NCI-H460 (cell line): ENCODE measurements at places on chromosomes 16 and 17.

- no peak for DNase-seq
Measured at GRCh38 chr17:50632637-50633036, 2.0 kb upstream of the ABCC3 start.

GRCh38 chr16:56764835-56765234, 34.9 kb downstream of the NUP93 start:
- DNase-seq: no peak

DNA sequence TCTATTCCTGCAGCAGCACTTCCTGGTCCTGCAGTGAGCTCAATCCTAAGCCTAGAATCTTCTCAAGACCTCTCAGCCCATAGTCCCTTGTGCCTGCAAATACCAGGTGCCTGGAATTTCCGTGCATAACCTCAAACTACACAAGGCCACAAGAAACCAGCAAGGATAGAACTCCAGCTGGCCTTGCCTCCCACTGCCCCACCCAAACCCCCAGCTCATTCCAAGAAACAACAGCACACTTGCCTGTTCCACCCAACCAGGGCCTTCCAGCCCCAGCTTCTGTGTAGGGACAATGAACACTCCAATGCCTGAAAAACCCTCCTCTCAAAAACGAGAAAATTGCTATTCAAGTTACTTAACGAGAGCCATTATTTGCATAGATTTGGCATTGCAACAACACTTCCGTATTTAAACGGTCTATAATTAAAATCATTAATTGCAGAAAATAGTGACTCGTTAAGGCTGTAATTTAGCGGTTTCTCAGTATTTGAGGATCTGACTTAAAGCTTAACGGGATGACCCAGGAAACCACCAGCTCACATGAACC, 147.0 kb downstream of the C16orf78 start:
- no peak for DNase-seq

DNA sequence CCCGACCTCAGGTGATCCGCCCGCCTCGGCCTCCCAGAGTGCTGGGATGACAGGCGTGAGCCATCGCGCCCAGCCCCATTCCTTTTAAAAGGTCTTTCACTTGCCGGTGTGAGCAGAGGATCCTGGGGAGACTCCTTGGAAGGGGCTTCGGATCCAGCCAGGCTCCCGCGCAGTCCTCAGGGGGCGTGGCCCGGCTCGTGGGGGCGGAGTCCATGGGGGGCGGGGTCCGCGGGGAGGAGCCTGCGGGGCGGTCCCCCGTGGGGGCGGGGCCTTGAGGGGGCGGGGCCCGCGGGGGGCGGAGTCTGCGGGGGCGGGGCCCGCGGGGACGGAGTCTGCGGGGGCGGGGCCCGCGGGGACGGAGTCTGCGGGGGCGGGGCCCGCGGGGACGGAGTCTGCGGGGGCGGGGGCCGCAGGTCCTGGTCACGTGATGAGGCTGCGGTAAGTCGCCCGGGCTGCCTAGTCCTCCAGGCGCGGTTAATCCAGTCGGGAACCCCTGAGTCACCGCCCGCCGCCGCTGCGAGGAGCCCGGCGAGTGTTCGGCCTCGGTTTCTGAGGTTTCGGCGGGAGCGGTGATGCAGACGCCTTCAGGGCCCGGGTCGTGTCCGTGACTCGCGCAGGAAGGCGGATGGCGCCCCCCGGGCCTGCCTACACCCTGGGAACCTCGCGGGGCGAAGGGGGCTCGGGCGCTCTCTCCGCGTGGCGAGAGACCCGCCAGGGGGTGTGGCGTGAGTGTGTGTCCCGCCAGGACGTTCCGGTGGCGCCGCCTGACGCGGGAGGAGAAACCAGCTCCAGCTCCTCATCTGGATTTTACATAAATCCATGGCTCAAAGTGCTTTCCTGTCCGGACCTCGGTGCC, 23.6 kb upstream of the ABR start:
- DNase-seq: peak; percentile 52

- DNase-seq: no peak
Measured at GRCh38 chr16:86531641-86532525, 21.6 kb downstream of the FOXF1 start.

GRCh38 chr17:64368277-64368676, 22.4 kb downstream of the PECAM1 start:
- no peak for DNase-seq

GRCh38 chr16:49930841-49931240, 74.9 kb upstream of the ZNF423 start:
- DNase-seq: no peak

GRCh38 chr17:52027081-52027480, 131.4 kb downstream of the CA10 start:
- DNase-seq: no peak

DNA sequence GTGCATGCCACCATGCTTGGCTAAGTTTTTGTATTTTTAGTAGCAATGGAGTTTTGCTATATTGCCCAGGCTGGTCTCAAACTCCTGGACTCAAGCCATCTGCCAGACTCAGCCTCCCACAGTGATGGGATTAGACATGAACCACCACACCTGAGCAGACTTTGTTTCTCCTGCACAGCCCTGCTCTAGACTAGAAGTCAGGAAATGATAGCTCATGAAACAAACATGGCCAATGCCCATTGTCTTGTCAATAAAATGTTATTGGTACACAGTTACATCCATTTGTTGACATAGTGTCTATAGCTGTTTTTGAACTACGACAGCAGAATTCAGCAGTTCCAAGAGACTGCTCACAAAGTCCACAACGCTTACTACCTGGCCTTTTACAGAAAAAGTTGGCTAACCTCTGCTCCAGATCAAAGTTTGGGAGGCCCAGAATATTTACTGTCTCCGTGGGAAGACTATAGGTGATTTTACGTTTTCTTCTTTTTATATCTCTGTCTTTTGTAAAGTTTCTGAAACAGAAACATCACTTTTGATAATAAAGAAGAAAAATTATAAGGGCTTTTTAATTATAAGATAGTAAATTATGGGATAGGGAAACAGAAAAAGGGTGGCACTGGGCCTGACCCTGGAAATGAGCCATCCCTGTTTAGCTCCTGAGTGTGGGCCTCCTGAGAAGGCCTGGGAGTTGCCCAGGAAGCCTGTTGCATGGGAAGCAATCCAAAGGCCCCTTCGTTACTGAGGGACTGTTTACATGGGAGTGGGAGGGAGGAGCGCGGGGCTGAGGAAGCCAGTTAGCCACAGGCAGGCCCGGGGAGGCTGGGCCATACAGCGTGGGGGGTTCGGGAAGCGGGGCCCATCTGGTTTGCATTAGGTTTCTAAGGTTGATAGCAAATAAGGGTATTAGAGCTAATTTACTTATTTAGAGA, 201.5 kb downstream of the IRF8 start:
- DNase-seq: no peak

- no peak for DNase-seq
Measured at GRCh38 chr17:69480245-69480644, 65.7 kb downstream of the MAP2K6 start.

DNA sequence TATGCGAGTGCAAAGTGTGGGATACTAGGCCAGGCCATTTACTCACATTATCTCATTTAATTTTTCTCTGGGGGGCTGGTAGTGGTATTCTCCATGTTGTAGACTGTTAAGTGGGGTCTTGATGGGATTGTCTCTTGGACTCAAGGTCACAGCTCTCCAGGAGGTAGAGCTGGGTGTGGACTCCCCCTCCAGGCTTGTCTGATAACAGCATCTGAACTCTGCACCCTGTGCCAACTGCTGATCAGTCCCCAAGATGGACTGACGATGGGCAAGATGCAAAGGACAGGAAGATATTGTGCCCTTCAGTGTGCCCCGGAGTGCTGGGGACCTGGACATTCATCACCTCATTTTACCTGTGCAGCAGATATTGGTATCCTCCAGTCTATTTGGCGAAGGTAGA, 147.8 kb downstream of the MSI2 start:
- peak; percentile 16 for DNase-seq

GRCh38 chr17:50893183-50893993, 27.2 kb upstream of the TOB1 start:
- no peak for DNase-seq

DNA sequence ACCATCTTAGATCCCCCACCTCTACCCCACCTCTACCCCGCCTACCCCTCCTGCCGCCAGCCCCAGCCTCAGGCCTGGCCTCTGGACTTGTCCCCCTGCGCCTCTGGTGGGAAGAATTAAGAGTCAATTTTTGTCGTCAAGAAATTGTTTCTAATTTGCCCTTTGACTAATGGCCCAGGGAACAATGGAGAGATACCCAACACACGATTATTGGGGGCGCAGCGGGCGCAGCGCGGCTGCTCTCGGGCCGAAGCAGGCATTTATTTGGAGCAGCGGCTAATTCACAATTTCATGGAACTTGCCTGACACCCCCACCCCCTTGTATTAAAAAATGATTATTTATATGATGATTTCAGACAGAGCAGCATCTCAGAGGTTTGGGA, 4.4 kb upstream of the BAHCC1 start:
- DNase-seq: no peak

GRCh38 chr16:60271025-60271771, 1537.1 kb upstream of the GOT2 start:
- DNase-seq: no peak

DNA sequence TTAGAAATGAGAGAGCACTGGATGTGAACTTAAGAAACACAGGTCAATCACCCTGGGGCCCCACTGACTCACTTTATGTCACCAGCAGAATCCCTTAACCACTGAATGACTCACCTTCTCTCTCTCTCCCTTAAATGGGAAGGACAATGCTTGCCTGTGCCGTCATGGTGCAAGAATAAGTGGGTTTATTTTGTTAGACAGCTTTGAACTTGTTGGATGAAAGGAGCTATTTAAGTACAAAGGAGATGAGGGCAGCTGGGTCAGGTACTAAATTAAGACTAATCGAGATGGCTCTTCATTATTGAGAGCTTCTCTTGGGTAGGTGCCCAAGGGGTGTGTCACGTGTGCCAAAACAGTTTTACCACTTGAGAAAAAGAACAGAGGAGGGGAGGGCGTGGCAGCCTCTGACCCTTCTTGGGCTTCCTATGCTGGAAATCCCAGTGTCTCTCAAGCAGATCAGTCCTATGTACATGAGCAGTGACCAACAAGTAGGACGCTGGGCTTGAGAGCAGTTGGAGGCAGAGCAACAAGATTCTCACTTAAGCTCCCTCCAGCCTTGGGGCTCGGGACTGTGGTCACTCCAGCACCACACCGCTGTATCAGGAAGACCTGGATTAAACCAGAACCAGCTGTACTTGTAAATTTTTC, 6.7 kb upstream of the KRT31 start:
- peak; percentile 28 for DNase-seq

- DNase-seq: no peak
Measured at GRCh38 chr16:84047626-84048025, 5.0 kb upstream of the SLC38A8 start.

DNA sequence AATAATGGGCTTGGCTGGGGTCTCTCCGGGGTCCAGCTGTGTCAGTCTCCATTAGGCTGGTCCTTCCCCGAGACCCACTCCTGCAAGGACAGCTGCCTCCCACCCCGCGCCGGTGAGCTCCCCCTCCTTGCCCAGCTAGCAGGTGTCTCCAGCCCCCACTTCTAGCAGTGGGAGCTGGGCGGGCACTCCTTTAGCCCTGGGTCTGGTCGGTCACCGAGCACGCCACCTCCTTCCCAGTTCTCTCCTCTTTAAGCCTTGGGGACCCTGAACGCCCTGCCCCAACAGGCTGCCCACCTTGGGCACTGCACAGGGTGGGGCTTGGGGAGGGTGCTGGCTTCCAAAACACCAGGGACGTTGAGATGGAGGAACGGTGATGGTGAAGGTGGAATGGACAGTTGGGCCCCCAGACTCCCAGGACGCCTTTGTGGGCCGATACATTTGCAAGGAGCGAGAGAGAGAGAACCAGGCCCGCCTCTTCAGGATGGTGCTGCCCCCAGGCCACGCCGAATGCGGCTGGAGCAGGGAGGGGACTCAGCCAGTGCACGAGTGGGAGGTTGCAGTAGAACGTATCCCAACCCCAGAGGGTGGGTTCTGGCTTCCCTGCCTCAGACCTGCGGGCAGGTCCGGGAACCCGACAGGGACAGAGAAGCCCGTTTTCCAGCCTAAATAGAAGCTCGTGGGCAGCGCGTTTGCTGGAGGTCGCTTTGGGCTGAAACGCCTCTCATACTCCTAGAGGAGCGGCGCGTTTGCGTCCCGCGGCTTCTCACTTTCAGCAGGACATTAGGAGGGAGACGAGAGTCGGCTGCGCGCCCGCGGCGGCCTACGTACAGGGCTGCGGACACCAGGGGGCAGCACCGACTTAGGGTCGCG, 10.7 kb downstream of the TBX2 start:
- DNase-seq: no peak

DNA sequence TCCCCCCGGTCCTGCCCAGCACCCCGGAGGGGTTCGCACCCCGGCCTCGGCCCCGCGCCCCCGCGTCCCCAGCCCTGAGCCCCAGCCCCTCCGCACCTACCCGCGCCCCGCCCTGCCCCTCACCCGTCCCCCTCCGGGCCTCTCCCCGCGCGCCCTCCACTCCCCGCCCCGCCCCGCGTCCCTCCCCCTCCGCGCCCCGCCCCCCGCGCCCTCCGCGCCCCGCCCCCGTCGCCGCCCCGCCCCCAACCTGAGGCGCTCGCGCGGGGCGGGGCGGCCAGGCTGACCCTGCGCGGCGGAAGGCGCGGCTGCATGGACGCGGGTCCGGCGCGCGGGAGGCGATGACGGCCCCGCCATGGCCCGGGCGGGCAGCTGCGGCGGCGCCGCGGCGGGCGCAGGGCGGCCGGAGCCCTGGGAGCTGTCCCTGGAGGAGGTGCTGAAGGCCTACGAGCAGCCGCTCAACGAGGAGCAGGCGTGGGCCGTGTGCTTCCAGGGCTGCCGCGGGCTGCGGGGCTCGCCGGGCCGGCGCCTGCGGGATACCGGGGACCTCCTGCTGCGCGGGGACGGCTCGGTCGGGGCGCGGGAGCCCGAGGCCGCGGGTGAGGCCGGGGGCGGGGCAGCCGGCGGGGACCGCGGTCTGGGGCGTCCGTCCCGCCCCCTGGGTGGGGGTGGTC, at the start of gene SPIRE2:
Gene SPIRE2 (plus strand): TSS at position 277 of the 671 bp plus-strand sequence. CDS start 76 bp downstream, at position 353.
- DNase-seq: peak; percentile 65

DNA sequence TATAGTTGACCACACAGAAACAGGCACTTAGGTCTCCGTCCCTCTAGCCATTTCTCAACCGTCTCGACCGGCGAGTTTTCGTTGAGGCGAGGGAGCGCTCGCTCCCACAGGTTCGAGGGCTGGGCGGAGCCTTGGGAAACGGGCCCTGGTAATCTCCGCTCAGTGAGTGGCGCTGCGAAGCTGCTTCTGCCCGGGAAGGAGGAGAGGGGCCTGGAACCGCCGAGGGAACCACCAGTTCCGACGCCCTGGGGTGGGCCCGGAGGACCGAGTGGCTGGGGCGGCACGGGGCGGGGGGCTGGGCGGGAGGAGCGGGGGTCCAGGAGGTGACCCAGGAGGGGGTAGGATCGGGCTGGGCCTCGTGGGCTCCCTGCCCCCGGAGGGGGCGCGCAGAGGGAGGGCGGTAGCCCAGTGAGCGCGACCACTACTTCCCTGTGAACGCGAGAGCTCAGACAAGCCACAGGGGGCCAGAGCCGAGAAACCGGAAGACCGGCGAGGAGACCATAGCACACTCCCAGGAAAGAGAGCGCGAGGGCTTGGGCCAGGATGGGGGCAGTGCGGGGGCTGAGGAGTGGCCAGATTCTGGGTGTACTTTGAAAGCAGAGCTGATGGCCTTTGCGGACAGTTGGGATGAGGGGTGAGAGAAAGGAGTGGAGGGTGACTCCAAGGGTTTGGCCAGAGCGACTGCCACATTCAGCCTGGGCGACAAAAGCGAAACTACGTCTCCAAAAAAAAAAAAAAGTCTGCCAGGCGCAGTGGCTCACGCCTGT, 29.9 kb upstream of the ARL4D start:
- peak; percentile 83 for DNase-seq
